ENCODE measurements at places on chromosomes 7 and 10.

DNA sequence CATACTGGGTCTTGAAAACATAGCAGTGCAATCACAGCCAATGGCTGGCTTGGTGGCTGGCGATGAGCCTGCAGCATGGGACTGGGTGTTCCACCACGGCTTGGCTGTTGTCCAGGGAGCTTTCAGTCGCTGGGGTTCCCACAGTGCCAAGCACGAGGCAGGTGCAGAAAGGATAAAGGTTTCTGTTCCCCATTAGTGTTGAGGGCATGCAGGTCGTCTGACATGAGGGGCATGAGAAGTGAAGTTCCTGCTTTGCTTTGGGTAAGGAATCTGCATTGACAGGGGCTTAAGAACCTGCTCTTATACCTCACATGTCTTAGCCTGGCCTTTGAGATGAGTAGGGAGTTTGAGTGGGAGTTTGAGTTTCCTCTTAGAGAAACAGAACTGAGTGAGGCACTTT is 9.0 kb upstream of the CFTR start:
- no peak for DNase-seq

GRCh38 chr7:129370812-129371211 is 63.4 kb upstream of the STRIP2 start:
- no peak for DNase-seq

DNA sequence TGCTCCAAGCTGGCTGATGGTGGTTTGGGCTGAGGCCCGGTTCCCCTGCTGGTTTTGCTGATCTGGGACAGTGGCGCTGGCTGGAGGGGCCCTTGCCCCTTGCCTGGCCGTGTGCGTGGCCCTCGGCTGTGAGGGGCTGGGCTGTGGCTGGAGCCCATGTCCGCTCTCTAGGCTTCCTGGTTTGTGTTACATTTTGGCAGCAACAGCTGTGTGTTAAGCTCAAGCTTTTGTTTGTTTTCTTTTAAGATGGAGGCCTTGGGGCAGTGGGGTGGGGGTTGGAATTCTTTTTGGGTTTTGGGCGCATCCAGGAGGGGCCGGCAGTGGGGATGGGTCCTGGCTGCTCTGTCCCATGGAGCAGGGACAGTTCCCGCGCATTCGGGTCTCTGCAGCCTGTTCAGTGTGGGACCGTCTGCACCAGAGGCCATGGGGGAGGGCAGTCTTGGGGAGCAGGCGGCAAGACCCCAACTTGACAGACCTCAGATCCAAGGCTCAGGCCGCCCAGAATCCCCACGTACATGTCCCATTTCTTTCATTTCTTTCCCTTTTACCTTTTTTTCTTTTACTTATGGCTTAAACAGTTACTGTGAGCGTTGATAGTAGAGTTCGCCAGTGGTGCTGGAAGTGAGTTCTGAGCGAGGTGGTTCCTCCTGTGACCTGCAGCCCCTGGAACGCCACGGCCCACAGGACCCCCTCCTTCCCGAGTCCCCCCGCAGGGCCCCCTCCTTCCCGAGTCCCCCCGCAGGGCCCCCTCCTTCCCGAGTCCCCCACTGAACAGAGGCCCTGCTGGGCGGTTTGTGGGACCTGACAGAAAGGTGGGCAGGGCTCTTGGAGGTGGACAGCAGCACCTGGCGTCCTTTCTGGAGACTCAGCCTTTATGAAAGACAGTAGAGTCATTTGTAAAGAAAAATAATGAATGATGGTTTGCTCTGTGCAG is 75.3 kb downstream of the INPP5A start:
- DNase-seq: no peak

DNA sequence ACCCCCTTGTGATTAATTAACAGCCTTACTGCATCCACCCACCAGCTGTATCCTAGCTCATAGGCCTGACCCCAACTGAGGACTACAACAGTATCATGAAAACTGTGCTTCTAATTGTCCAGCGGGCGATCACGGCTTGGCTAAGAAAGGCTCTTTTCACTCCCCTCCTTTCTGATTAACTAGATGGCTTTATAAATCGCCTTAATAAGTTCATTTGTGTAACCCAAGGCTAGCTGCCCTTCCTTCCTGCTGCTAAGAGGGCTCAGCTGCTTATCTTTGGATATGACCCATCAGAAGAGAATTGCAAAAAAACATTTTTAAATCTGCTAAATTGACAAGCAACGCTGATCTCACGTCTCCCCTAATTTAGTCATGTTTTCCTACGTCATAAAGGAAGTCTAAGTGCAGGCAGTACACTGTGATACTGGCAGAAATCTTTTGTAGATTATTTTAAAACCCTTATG is 163.0 kb upstream of the LAMB4 start:
- no peak for DNase-seq

- no peak for DNase-seq
Measured at GRCh38 chr10:78755063-78755701, 313.6 kb upstream of the ZMIZ1 start.

GRCh38 chr7:142815134-142815533 is 39.7 kb upstream of the EPHB6 start:
- no peak for DNase-seq
